Neural progenitor cell (in vitro differentiated cells): ENCODE measurements at places on chromosomes 1 and 21.

GRCh38 chr1:88216441-88216840 is 467.6 kb upstream of the PKN2 start:
- DNase-seq: no peak

GRCh38 chr1:53583868-53584776 is 124.9 kb downstream of the DMRTB1 start:
- no peak for DNase-seq

DNA sequence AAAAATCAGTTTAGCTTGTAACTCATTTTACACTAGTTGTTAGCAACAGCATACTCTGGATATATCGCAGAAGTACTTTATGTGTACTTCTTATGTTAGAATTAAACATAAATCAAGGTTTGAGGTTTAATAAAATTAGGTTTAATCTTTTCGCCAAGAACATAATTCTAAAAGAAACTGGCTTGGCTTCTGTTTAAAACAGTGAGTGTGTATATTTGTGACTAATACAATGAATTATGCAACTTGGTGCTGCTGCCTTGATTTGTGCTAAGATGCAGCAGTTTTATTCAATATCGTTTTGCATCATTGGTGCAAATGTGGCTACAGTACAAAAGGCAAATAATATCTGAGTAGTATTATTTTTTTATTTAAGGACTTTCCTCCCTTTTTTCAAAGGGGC is 44.8 kb downstream of the USP25 start:
- DNase-seq: no peak

- DNase-seq: no peak
These were observed 85.9 kb upstream of the PUM1 start for GRCh38 chr1:31151402-31151801.

GRCh38 chr1:236451796-236452373 is 57.8 kb downstream of the EDARADD start:
- DNase-seq: peak; percentile 42

GRCh38 chr1:235019471-235019870 is 109.2 kb downstream of the TOMM20 start:
- DNase-seq: no peak

GRCh38 chr1:152461544-152461943 is 47.5 kb upstream of the CRNN start:
- DNase-seq: peak; percentile 23

DNA sequence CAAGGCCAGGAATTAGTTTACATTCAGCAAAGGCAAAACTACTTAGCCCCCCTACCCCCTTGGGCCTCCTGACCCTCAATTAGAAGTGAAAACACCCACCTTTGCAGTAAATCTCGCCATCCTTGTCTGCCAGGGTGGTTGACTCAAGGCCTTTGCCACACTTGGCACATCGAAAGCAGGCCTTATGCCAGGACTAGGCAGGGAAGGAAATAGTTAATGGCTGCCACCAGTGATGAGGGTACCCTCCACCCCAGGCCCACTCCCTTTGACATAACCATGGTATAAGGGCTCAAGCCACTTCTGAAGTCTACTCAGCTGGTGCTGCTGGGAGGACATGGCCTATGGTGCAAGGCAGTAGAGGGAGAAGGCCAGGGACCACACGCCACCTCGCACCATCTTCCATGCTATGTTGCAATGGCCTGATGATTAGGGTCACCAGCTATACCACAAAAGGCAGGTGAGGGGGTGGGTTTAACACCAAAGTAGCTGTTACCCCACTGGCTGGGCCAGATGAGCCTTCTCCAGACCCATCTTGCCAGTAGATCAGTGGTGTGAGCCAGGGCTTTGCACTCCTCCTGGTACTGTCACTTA is 16.3 kb upstream of the PHLDA3 start:
- DNase-seq: no peak

DNA sequence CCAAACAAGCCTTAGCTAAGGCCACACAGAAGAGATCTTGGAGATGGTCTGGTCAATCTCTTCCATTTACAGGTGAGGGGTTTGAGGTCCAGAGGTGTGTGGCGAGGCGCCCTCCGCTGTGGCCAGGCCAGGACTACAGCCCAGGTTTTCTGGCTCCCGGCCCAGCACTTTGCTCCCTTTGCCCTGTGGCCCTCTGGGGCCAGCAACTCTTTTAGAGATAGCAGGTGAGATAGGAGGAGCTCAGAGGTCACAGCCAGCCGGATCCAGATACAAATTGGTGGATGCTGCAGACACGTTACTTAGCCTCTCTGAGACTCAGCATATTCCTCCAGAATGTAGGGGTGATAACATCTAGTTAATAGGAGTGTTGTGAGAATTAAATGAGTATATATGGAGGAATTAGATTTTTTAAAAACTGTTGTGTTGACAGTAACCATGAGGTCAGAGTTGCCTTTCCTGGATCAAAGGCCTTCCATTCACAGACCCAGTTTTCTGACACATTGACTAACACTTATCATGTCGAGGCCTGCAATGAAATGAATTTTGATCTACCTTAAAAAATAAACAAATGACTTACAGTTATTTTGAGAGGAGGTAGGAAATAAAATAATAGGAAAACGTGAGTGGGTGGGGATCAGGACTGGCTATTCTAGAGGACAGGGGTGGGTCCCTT is 16.6 kb downstream of the TEX35 start:
- no peak for DNase-seq

DNA sequence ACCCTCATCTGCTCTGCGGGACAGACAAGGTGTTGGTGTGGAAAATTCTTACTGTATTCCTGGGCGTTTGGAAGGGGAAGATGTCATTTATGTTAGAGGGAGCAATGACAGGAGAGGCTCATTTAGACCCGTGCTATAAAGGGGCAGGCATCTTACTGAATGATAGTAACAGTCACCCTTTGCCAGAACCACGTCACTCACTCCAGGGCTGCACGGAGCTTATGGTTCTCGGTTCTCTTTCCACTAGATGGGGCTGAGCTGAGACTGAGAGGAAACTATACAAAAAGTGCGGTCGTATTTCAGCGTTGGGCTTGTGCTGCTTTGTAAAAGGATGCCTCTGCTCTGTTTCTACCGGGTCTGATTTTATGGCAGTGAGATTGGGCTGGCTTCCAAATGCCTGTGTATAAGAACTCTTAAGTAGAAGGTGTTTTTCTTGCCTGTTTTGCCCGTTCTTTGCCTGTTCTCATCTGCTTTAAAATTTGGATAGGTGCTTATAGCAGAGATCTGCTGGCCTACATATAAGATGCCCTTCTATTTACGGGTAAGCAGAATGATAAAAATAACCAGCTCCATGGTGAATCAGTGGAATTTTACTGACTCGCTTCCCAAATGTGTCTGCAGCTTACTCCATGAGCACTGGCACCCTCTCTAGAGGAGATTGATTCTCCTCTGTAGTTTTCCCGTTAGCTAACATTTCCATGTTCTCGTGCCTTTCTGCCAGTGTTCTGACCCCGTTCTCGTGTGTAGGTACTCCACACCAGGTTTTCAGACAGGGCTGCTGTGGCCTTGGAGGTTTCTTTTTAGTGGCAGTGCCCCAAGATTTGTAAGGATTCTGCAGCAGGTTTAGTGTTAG is 55.9 kb downstream of the MRPS6 start:
- peak; percentile 73 for DNase-seq

DNA sequence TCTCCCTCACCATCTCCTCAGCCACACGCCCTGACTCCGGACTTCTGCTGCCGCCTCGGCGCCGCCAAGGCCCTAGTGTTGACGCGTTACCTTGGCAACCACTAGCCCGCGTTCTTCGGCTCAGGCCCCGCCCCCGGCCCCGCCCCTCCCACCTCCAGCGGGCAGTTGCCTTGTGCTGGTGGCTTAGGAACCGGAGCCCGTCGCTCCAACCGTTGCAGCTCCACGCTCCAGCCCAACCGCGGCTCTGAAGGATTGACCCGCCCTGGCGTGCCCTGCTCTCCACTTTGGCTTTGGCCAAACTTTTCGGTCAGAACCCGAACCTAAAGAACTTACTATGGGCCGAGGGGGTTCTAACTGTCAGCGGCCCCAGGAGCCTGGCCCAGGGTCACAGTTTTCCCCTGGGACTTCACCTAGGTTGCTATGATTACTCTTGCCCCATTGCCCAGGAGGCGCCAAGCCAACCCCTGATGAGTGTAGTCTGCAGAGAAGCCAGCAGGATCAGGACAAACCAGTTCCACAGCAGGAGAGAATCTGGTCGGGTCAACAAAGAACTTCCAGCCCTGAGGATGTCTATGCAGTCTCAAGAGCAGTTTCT is at the start of gene CFAP45:
TSS of gene CFAP45 (minus strand) at position 80 of the 595 bp plus-strand sequence. CDS start at position 13, 67 bp downstream.
- peak; percentile 98 for DNase-seq

- DNase-seq: no peak
These were observed 29.9 kb upstream of the TMEM222 start for GRCh38 chr1:27292106-27292505.

GRCh38 chr1:87535551-87535950 is 206.9 kb downstream of the LMO4 start:
- DNase-seq: no peak

DNA sequence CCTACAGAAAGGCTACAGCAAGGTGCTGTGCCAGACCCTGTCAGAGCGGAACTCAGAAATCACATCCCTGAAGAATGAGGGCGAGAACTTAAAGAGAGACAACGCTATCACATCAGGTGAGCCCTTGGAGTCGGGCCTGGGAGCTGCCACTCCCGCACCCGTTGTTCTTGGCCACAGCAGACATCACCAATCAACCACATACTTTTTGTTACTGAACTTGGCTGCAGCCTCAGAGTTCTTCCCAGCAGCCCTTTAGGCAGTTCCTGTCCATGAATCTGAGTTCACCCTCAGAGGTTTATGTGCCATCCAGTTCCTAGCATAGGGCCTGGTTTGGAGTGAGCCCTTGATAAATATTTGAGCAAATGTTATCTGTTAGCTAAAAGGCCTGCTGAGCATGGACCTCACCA is 61.6 kb downstream of the FHAD1 start:
- no peak for DNase-seq

- no peak for DNase-seq
These were observed 342.5 kb downstream of the SEC16B start for GRCh38 chr1:177627148-177627910.

GRCh38 chr1:80896781-80897356 is 903.9 kb upstream of the ADGRL2 start:
- no peak for DNase-seq

GRCh38 chr1:6975331-6976043 is 190.2 kb downstream of the CAMTA1 start:
- no peak for DNase-seq

GRCh38 chr1:95257758-95258157 is 23.7 kb downstream of the RWDD3 start:
- DNase-seq: no peak

DNA sequence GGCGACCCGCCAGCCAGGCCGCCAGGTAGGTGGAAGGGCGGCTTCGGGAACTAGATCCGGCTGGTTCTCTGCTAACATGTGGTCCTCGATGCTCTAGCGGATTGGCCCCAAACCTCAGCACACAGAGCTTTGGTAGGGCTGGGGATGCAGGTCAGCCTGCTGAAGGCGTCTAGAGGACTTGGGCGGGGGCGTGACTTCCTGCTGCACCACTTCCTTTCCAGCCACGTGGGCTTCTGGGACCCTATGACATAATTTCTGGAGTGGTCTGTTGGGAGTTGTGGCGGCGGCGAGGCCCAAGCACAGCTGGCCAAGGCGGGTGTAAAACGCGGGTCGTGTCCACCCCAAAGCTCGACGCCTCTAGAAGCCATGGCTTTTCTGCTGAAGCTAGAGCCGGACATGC is 124.5 kb downstream of the ATF6 start:
- no peak for DNase-seq

- no peak for DNase-seq
These were observed 8.3 kb downstream of the MAPKAPK2 start for GRCh38 chr1:206693029-206693428.

GRCh38 chr21:26351661-26352060 is 181.1 kb upstream of the APP start:
- DNase-seq: no peak

GRCh38 chr1:38132681-38133080 is 86.1 kb upstream of the POU3F1 start:
- DNase-seq: no peak

GRCh38 chr1:39779821-39780220 is 8.7 kb upstream of the OXCT2 start:
- no peak for DNase-seq

DNA sequence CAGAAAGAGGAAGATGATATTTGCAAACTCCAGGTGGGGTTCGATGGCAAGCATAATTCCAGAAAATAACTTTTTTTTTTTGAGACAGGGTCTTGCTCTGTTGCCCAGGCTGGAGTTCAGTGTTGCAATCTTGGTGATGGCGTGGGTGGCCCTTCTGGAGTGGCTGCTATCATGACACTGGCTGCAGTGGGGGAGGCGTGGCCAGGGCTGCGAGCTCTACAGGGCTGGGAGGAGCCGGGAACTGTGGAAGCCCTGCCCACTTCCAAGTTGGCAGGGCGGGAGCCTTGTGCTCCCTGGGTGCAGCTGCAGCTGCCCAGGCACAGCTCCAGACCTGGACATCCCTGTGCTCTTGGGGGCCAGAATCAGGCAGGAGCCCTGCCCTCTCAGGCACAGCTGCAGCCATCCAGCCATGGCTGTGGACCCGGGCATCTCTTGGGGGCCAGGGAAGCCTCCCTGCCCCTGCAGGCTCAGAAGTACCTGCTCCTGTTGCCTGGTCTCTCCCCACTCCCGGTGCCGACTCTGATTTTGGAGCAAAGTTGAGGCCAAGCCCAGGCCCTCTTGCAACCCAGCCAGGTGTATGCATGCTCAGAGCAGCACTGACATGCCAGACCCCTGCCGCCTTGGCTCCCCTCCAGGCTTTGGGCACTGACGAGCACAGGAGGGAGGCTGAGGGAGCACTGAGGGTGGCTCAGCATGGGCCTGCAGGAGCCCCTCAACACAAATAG is 7.2 kb upstream of the BCL10 start:
- DNase-seq: peak; percentile 28

GRCh38 chr1:225476538-225476988 is 48.7 kb upstream of the LBR start:
- DNase-seq: no peak

GRCh38 chr1:2358072-2358471 is 33.3 kb downstream of the MORN1 start:
- no peak for DNase-seq

GRCh38 chr1:28286111-28286510 is 26.8 kb downstream of the SESN2 start:
- DNase-seq: no peak
